ENCODE measurements at places on chromosomes 4 and X.

DNA sequence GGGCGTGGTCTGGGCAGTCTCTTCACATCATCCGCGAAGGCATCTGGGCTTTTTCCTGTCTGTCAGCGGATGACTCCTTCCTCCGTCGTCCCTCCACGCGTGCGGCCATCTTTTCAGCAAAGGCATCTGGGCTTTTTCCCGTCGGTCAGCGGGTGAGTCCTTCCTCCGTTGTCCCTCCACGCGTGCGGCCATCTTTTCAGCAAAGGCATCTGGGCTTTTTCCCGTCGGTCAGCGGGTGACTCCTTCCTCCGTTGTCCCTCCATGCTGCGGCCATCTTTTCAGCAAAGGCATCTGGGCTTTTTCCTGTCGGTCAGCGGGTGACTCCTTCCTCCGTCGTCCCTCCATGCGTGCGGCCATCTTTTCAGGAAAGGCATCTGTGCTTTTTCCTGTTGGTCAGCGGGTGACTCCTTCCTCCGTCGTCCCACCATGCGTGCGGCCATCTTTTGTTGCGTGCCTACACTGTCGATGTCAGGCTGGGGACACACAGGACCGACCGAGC, 12.3 kb upstream of the TMEM271 start:
- no peak for DNase-seq

GRCh38 chr4:6938237-6938636, 28.6 kb downstream of the TBC1D14 start:
- no peak for DNase-seq

- peak; percentile 61 for DNase-seq
Observed at GRCh38 chr4:101345596-101346350, 1.6 kb downstream of the PPP3CA start.

DNA sequence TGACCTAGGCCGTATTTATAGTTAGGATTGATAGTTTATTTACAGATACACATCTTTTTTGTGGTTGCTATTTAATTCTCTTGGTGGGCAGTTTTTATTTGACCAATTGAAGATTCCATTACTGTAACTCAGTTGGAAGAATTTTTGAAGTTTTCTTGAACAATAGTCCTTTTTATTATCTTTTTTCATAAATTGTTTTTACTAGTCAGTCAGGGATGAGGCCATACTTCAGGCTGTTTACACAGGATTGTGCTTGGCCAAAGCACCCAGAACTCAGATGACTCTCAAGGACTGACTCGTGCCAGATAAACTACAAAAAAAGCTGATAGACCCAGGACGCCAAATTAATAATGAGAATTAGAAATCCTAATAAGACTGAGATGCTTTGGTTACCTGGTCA, 7.0 kb downstream of the HERC3 start:
- no peak for DNase-seq

GRCh38 chr4:86815653-86816052, 33.5 kb downstream of the SLC10A6 start:
- no peak for DNase-seq

DNA sequence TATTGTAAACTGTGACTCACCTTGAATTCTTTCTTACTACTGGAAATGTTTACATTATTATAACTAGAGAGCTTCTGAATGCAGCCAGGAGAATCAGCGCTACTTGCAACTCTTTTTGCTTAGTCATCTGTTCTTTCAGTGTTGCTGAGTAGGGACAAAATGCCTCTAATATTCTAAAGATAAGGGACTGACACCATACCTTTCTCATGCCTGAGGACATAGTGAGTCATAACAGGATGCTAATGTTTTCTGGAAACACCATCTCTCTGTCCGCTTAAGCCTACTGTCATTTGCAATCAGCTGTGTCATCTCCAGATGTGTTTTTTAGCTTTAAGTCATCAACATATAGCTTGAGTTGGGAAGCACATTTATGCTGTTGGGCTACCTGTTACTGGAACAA, 108.3 kb downstream of the QRFPR start:
- DNase-seq: no peak

GRCh38 chrX:43269201-43269600, 386.9 kb upstream of the MAOA start:
- no peak for DNase-seq

DNA sequence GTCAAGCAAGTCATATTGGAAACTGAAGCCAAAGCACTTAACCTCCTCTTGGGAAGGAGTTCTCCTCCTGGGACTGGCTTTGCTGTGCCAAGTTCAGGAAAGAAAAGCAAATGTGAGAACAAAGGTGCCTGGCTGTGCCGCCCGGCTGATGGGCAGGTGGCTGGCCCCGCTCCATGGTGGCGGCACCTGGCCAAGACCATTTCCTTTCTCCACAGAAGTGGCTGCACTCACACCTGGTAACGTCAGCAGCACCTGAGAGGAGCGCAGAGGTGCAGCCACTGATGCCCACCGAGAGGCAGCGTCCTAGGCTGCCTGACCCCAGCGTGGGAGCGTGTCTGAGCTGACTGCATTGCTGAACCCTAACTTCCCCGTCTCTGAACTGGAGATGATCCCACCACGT, 54.3 kb downstream of the DCTD start:
- no peak for DNase-seq

- no peak for DNase-seq
Observed at GRCh38 chr4:54687887-54688841, 30.4 kb downstream of the KIT start.

GRCh38 chr4:77235289-77235854, 78.4 kb downstream of the CCNG2 start:
- no peak for DNase-seq

GRCh38 chr4:110075083-110075738, 123.2 kb downstream of the ELOVL6 start:
- no peak for DNase-seq

GRCh38 chr4:5137927-5138326, 86.6 kb downstream of the STK32B start:
- no peak for DNase-seq

- DNase-seq: no peak
Observed at GRCh38 chr4:175330652-175331051, 412.5 kb downstream of the ADAM29 start.

- no peak for DNase-seq
Observed at GRCh38 chr4:169245061-169245460, 25.7 kb downstream of the SH3RF1 start.

DNA sequence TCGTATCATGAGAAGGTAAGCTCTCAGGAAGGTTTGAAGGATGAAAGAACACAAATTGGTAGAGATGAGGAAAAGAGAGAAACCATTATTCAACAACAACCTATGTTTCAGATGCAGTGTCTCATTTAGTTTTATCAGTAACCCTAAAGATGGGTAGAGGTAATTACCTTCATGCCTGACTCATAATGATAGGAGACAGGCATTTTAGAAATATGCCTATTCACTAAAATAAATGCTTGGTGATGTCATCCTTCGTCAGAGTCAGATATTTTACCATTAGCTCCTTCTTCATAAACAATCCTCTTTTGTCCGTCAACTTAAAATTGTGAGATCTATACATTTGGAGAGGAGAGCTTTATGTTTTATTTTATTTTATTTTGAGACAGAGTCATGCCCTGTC, 21.5 kb upstream of the RNF150 start:
- no peak for DNase-seq

- no peak for DNase-seq
Observed at GRCh38 chr4:150938417-150938816, 76.7 kb downstream of the LRBA start.

DNA sequence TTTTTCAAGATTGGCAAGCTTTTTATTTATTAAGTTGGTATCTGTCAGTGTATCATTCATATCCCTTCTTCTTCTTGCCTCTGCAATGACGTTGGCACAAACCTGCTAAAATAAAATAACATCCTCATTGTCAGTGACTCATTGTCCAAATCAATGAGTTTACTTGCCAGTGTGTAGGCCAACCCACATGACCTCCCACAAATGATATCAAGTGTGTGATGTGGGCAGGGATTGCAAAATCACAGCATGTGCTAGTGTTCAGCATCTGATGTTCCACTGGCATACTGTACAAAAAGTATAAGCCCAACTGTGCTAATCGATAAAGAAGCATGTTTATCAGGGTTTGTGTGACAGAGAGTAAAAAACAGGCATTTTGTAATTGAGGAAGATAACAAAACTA, 25.5 kb downstream of the GPAT3 start:
- DNase-seq: no peak

DNA sequence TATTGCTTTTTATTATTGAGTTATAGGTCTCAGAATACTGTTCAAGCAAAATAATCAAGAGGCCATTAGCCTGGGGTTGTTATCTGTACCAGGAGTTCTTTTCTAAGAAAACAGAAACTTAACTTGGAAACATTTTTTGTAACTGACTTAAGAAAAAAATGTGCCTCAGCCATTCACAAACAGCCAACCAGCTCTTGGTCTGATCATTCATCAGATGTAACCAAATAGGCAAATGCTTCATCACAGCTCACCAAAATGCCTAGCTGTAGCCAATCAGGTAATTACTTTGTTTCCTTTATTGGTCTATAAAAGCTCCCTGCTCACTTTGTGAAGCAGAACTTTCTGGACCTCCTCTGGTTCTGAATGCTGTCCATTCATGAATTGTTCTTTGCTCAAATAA, 387.7 kb downstream of the FAT4 start:
- no peak for DNase-seq

DNA sequence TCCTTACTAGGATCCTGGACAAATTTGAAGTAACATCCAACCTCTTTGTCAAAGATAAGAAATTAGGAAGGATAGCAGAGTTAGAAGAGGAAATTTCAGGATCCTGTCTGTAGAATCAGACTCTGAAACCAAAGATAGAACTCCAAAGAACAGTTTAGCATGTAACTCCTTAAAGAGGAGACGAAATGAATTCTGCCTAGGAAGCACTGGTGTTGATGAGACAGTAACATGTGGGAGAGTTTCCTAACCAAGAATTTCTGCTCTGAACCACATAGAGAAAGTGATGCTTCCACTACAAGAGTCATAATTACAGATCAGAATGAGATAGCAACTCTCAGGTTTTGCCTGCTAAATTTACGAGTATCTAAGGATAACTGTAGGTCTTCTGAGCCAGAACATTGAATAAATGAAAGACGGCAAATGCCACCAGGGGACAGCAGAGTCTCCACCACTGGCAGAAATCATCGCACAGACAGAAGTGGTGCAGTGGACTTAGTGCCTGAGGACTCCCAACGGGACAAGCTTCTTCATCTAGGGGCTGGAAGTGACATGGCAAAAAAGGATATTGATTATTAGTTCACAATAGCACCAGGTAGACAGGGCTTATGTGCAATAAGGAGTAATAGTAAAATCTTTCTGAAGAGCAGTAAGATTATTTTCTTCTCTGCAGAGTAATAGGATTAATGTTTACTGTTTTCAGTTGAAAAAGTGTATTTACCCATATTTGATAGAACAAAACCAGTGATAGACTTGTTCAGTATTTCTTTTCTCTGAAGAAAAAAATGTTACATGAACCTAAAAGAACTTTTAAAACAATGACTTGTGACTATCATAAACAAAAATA, 6.7 kb upstream of the PPID start:
- DNase-seq: no peak

DNA sequence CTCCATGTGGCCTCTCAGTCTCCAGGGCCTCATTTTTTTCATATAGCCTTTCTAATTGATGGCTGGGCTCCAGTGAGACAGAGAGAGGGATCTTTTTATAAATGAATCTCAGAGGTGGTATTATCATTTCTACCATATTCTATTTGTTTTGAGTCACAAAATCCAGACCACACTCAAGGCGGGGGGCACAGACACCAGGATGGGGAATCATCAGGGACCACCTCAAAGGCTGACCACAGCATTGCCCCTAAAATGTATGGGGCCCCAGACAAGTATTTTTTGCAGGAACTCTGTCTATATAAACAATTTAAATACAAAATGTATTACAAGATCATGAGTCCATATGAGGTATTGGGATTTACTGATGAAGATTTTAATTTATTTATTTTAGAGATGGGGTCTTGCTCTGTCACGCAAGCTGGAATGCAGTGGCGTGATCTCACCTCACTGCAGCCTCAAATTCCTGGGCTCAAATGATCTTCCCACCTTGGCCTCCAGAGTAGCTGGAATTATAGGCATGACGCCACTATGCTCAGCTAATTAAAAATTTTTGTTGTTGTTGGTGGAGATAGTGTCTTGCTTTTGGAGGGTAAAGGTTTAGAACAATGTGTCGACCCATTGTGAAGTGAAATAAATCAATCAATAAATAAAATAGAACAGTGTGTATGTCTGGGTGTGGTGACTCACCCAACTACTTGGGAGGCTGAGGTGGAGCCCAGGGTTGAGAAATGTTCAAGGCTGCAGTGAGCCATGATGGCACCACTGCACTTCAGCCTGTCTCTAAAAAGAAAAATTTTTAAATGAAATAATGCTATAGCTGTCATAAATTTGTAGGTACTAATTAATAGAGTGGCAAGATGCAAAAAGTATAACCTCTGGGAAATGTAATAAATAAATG, 29.4 kb downstream of the WDR13 start:
- DNase-seq: no peak

DNA sequence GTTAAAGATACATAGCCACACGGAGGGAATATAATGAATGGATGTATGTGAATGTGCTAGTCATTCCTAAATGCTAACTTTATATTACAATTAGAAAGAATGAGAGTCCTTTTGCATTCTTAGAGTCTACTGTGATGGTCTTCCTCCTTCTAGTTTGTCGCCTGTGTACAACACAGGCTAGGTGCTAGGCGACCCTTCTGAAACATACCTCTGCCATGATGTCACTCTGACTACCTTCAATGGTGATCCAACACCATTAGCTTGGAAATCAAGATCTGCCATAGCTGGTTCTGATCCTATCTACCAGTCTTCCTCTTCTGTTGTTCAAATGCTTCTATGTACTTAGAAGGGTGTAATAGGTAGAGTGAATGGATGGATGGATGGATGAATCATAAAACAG, 151.2 kb downstream of the MGST2 start:
- DNase-seq: no peak

DNA sequence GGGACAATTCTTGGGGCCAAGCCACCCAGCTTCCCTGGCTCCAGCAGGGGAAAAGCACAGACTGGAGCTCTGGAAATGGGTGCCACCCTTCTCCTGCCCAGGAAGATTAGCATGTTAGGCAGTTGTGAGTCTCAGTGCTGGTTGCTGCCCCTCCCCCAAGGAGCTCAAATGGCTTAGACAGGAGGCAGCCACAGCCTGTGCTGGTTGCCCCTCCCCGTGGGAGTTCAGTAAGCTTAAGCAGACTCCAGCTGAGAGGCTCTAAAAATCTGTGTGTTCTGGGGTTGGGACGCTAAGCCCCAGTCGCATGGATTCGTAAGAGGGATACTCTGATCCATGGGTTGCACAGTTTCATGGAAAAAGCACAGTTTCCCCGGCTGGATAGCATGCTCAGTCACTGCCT, 92.7 kb upstream of the NDST3 start:
- DNase-seq: no peak

- DNase-seq: no peak
Observed at GRCh38 chrX:154382483-154383069, 3.5 kb downstream of the EMD start.

DNA sequence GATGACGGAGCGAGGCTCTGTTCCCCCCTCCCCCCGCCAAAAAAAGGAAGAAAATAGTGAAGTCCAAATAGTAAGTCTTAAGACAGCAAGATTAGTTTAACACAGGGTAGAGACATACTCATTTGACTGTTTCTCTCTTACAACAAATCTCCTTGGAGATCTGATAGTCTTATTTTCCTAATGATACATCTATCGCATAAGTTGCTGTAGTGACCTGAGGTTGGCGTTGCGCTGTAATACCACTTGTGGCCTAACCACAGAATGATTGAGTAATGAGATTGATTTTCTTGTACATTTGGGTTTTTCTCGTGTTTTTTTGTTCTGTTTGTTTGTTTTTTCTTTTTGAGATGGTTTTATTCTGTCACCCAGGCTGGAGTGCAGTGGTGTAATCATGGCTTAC, 27.2 kb downstream of the OCIAD1 start:
- DNase-seq: no peak

GRCh38 chrX:17501746-17502145, 126.7 kb downstream of the NHS start:
- DNase-seq: no peak

Measured in caudate nucleus (tissue), 63 donors.